GM12878 (cell line): ENCODE measurements at places on chromosomes 12 and 14. TPM values are rescaled to one million over a fixed set of nuclear protein-coding genes. Genes with fewer than 3 reads are reported as not detected.

The KLRG1 gene
- 2.1 and 2.3 TPM in 2 replicates for total RNA-seq

DNA sequence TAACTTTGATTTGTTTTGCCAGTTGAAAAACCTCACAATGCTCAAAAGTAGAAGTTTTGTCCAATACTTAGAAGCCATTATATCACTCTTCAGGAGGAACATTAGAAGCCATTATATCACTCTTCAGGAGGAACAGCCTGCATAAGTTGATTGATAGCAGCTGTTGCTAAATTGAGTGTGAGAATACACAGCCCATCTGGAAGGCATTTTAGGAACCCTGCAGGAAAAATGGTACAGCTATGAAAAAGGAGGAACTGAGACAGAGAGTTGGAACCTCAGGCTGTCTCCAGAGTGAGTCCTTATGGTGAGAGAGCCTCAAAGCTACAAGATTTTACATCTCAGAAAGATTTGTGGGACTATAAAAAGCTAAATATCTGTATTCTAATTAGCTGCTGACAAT, 207.0 kb downstream of the MYRFL start:
- DNase-seq: no peak

DNA sequence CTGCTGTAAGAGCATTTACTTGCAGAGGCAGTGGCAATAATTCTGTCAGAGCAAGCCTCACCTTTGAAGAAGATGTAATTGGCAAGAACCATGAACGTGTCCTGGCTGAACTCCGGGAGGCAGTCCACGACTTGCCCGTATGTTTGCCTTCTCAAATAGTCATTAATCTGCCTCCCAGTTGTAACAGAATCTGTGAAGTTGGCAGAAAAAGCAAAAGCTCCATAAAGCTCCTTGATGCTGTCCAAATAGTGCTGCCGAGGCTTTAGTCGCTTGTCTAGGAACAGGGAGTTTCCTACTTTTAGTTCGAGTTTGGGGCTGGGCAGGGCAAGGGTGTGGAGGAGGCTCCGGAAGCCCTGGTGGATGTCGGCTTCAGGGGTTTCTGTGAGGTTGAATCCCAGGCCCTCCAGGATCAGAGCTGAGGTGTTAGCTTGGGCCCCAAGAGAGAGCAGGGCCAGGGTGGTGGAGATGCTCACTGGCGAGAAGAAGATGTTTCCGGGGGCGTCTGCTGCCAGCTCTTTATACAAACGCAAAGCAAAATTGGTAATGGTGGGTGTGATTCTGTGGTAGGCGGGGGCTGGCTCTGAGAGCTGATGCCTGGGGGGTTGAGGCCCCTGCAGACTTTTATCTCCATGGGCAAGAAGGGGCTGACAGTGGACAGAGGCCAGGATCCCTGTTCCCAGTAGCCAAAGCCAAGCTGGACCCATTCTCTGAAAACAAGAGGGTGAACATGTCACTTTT, 4.4 kb downstream of the SERPINA11 start:
- no peak for DNase-seq

GRCh38 chr14:92494512-92494911, 19.1 kb upstream of the RIN3 start:
- DNase-seq: peak; percentile 39
